ENCODE measurements at places on chromosomes 5 and 9. TPM values are rescaled to one million over a fixed set of nuclear protein-coding genes. Genes with fewer than 3 reads are reported as not detected.

Gene RNF20
- total RNA-seq: 37.5 TPM

Gene PCDHGA1
- 0.92 TPM for total RNA-seq

Gene CNTNAP3
- total RNA-seq: 8.8 TPM

Gene IFNE
- total RNA-seq: 0.44 TPM

Gene CAVIN4
- total RNA-seq: 0.82 TPM

Gene DMRT3
- not detected for total RNA-seq

Gene TAF11L10
- total RNA-seq: not detected

Gene ANKRD33B
- total RNA-seq: 19.1 TPM

Gene SLC34A3
- not detected for total RNA-seq

Gene SPATA24
- total RNA-seq: 5.5 TPM

Gene PCDHB5
- total RNA-seq: 0.08 TPM

All from Panc1 (cell line).